A673 (cell line): ENCODE measurements at places on chromosomes 1 and 21.

DNA sequence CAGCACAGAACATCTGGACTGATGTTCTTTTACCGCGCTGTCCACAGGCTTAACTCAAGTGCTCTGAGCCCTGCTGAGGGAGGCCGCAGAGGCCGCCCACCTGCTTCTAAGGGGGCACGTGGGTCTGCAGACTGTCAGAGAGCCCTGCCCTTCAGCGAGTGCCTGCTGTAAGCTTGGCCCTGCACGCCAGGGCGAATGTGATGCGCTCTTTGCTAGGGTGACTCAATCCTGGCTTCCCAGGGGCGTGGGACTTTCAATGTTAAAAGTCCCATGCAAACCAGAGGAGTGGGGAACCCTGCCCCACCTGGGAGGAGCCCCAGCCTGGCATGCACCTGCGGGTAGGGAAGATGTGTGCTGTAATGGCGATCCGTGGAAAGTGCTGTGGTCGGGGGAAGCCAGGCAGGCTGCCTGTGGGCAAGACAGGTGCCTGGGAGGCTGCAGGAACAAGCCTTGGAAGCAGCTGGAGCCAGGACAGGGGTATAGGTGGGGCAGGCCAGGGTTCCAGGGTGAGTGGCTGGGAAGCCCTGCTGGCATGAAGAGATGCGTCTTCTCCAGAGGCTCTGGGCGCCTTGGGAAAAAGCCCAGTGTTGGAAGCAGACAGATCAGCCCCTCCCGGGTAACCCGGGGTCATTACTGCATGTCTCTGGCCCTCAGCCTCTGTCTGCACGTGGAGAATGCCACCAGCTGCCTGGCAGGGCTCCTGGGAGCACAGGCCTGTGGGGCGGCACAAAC, 594 bp upstream of the PANK4 start:
- H3K4me3 ChIP-seq, result peak overlapping the region; percentile 99
- no peak overlapping the region for H3K27ac ChIP-seq
- no peak for DNase-seq
- peaks cover 4% of the 10 kb centered on the region for H3K36me3 ChIP-seq
- H3K4me1 ChIP-seq, result peaks cover 11% of the 10 kb centered on the region

- no peak overlapping the region for H3K27ac ChIP-seq
- H3K4me3 ChIP-seq, result no peak overlapping the region
- H3K27me3 ChIP-seq, result peaks cover 46% of the 10 kb centered on the region
- H3K4me1 ChIP-seq, result peaks cover 8% of the 10 kb centered on the region
- H3K36me3 ChIP-seq, result no peaks in the 10 kb centered on the region
- DNase-seq, result no peak
These were observed 2.6 kb downstream of the SERINC2 start for GRCh38 chr1:31415658-31416057.

GRCh38 chr1:205028390-205028789, 14.6 kb upstream of the CNTN2 start:
- H3K27ac ChIP-seq, result no peak overlapping the region
- H3K4me3 ChIP-seq, result no peak overlapping the region
- H3K27me3 ChIP-seq, result peaks cover 6% of the 10 kb centered on the region
- H3K36me3 ChIP-seq, result no peaks in the 10 kb centered on the region
- DNase-seq, result no peak

- no peak overlapping the region for H3K4me3 ChIP-seq
- no peak overlapping the region for H3K27ac ChIP-seq
- peaks cover 69% of the 10 kb centered on the region for H3K27me3 ChIP-seq
- DNase-seq, result no peak
- H3K4me1 ChIP-seq, result peaks cover 5% of the 10 kb centered on the region
- no peaks in the 10 kb centered on the region for H3K36me3 ChIP-seq
These were observed 2.9 kb downstream of the PGBD5 start for GRCh38 chr1:230423261-230423660.

- no peak for DNase-seq
- H3K27me3 ChIP-seq, result no peaks in the 10 kb centered on the region
- H3K4me1 ChIP-seq, result peaks cover 3% of the 10 kb centered on the region
- H3K36me3 ChIP-seq, result peaks cover 10% of the 10 kb centered on the region
- no peak overlapping the region for H3K4me3 ChIP-seq
These were observed 36.2 kb downstream of the UBE2G2 start for GRCh38 chr21:44765231-44766013.

GRCh38 chr1:111402083-111402482, 25.5 kb downstream of the OVGP1 start:
- no peak for DNase-seq
- H3K27ac ChIP-seq, result no peak overlapping the region
- peaks cover 56% of the 10 kb centered on the region for H3K27me3 ChIP-seq
- no peaks in the 10 kb centered on the region for H3K4me1 ChIP-seq

DNA sequence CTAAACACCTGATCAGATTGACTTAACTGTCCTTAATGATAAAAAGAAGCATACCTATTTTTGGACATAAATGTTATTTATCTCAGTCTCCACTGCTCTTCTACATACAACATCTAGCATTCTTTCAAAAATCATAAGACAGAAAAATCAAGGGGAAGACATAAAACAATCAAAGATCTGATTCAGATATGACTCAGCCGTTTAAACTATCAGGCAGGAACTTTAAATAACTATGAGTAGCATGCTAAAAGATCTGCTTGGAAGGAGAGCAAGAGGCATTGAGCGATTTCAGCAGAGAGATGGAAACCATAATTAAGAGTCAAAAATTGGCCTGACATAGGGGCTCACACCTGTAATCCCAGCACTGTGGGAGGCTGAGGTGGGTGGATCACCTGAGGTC, 27.2 kb upstream of the SLC22A15 start:
- DNase-seq, result no peak
- H3K27me3 ChIP-seq, result no peaks in the 10 kb centered on the region
- no peaks in the 10 kb centered on the region for H3K4me1 ChIP-seq
- no peaks in the 10 kb centered on the region for H3K36me3 ChIP-seq

GRCh38 chr1:56070601-56071000, 508.8 kb downstream of the PLPP3 start:
- H3K27ac ChIP-seq, result no peak overlapping the region
- no peaks in the 10 kb centered on the region for H3K27me3 ChIP-seq
- no peaks in the 10 kb centered on the region for H3K4me1 ChIP-seq
- no peak overlapping the region for H3K4me3 ChIP-seq
- no peaks in the 10 kb centered on the region for H3K36me3 ChIP-seq
